IPS DF 19.7 (cell line): ENCODE measurements at places on chromosomes 2 and 18.

DNA sequence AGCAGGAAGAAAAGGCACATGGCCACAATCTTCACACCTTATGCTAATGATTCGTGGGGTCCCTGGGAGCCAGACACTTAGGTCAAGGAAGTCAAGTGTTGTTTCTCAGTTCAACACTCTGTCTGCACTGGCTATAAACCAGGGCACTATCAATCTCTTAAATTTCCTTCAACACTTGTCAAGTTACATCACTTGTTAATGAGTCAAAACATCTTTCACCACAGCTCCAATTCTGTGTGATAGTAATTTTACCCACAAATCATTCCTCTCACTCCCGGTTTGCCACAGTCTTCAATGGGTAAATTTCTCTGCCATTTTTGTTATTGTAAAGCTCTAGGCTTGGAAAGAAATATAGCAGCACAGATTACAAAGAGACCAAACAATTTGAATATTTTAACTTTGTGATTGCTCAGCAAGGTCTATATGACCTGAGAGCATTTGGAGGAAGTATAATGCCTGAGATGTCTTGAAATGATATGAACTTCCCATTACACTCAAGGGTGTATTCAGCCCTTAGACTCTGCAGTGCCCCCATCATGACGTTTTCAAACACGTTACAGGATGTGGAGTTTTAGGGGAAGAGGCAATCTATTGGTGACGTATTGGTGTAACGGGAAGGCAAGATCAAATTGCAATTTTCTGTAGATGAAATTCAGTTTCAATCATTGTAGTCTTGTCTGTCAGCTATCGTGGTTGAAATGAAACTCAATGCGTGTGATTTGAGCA lies 78.7 kb downstream of the ICOS start:
- no peak for DNase-seq

GRCh38 chr2:153105829-153106578 lies 372.6 kb downstream of the RPRM start:
- DNase-seq, result no peak

DNA sequence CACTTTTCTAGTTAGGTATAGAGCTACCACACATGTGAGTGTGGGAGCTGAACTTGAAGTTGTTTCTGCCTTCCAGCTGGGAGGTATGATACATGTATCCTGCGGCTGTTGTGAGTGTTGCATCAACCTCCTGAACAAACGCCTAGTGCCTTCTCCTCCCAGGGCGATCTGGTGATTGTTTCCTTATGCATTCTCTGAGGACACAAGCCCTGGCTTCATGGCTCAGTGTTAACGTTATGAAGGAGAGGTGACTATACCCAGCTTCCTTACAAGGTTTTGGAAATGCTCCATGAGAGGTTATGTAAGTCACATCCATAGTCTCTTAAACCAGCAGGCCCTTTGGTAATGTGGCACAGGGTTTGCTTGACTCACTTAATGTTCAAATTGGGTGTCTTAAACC lies 64.9 kb downstream of the SPRED2 start:
- DNase-seq, result no peak

DNA sequence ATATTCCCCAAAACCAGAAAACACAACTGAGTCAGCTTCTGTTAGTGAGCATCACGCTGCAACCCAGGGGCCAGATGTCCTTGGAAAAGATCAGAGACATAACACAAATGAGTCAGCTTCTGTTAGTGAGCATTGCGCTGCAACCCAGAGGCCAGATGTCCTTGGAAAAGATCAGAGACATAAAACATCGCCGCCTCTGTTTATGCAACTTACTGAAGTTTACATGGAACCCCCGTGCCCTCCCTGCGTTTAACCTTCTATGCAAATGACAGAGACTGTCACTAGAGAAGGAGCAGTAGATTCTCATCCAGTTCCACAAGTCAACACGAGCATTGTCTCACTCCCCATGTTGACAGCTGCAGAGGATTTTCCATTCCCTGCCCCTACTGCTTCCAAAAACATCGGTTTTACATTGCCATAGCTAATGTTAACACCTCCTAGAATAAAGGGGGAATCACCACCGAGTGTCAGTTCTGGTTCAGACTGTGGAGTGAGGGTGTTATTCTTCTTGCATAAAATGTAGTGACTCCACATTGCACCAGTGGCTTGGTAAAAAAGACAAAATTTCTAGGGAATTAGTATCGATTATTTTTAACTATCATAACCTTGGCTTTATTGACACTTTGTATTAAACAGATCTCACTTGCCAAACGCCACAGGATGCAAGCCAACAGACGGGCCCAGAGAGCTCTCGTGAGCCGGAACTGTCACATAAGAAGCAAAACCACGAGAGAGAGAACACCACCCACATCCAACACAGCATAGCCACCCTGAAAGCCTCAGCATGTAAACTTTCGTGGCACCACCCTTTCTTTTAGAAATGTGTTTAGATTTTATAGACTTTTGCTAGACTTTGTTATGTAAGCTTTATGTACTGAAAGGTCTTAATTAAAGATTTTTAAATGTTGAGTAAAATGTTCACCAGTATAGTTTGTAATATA lies 87.7 kb downstream of the SH3YL1 start:
- DNase-seq, result no peak

- no peak for DNase-seq
Observed at GRCh38 chr18:63907664-63908063, at the start of gene SERPINB10. SERPINB10 (plus strand) TSS chr18:63907958; CDS start chr18:63915511, 7,553 bp downstream.
